ENCODE measurements at places on chromosomes 1 and 21. TPM values are rescaled to one million over a fixed set of nuclear protein-coding genes. Genes with fewer than 3 reads are reported as not detected.

DNA sequence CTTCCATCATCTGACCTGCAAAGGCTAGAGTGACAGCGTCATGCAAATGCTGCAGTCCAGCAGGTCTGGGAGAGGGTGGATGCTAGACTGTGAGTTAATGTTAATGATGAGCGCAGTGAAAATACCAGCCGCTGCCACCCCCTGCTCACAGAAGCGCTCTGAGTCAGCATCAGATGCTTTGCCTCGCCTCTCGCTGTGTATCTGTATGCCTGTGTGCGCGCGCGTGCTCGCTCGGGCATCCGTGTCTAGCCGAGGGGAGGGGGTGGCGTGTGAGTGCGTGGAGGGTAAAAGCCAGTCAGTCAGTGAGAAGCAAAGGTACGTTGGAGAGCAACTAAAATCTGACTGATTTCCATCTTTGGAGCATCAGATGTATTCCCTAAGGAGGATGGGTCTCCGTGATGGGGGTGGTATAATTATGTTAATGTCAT is 858.7 kb downstream of the USP25 start:
- DNase-seq: peak; percentile 31

GRCh38 chr21:26572076-26572701 is 897 bp downstream of the CYYR1 start:
- peak; percentile 16 for DNase-seq

GRCh38 chr1:32897082-32898049 is 3.8 kb downstream of the TMEM54 start:
- peak; percentile 4 for DNase-seq

The KDM5B gene
- 7.2 TPM for polyA plus RNA-seq

DNA sequence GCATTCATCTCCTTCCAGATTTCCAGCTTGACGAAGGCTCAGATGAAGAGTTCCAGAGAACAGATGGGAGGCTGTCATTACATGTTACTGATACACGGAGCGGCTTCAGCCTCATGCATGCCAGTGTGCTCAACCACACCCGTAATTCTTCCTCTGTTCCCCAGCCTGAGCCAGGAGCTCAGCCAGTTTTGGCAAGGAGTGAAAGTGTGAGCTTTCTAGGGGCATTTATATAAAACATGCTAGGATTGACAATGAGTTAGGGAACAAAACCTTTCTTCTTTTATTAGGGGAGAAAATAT is 290.4 kb upstream of the PLXNA2 start:
- DNase-seq: no peak

DNA sequence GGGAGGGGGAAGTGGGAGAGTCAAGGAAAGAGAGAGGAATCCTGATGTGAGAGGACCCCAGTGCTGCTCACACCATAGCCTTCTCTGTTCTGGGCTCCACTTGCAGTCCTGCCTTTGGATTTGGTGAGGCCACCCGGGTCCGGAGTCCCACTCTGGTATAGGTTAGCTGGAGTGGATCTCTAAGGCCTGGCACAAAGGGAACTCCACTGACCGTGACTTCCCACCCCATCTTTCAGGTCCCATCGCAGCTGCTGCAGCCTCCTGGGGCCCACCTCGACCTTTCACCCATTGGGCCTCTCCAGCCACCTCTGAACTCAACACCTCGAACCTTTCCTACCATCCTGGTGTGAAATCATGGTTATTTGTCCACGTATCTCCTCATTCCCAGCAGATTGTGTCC is 324.4 kb downstream of the MATN1 start:
- DNase-seq: no peak

The SLAMF1 gene
- polyA plus RNA-seq: 0.25 TPM

The ATAD3C gene
- 0.25 TPM for polyA plus RNA-seq

- no peak for DNase-seq
Measured at GRCh38 chr1:233843525-233844204, 60.8 kb upstream of the SLC35F3 start.

The CRP gene
- 0.10 TPM for polyA plus RNA-seq

Data from stomach (tissue), 19 donors.